ENCODE measurements at places on chromosomes 13 and 19. TPM values are rescaled to one million over a fixed set of nuclear protein-coding genes. Genes with fewer than 3 reads are reported as not detected.

Gene WDR88
- not detected for total RNA-seq

Gene TSSK6
- 1.1 TPM for total RNA-seq

Gene MEIOSIN
- total RNA-seq, result not detected

Gene KIR2DL3
- not detected for total RNA-seq

Gene ZNF439
- total RNA-seq, result 6.7 TPM

Gene ZNF507
- total RNA-seq, result 12.7 TPM

Gene TBCB
- total RNA-seq, result 341 TPM

Gene SPACA4
- total RNA-seq, result not detected

Gene PEAK3
- not detected for total RNA-seq

Gene ACTMAP
- total RNA-seq, result 0.53 TPM

Gene RAB20
- 11.9 TPM for total RNA-seq

Gene SPC24
- total RNA-seq, result 69.1 TPM

Gene FBN3
- not detected for total RNA-seq

Gene BIVM
- 14.9 TPM for total RNA-seq

Gene GGACT
- total RNA-seq, result 4.9 TPM

Gene PRKCG
- 0.19 TPM for total RNA-seq

Gene ATP8B3
- 2.7 TPM for total RNA-seq

Gene CCDC169
- 4.4 TPM for total RNA-seq

Gene LIM2
- not detected for total RNA-seq

Gene ELSPBP1
- total RNA-seq, result not detected

Gene IFNL2
- not detected for total RNA-seq

Gene PRDX2
- 208 TPM for total RNA-seq

Gene ZNF724
- 7.3 TPM for total RNA-seq

Gene ZNF850
- 2.1 TPM for total RNA-seq

Gene MAMSTR
- total RNA-seq, result 0.53 TPM

Gene ANKLE1
- total RNA-seq, result 0.19 TPM

Gene GIPR
- 0.12 TPM for total RNA-seq

Gene CERS1
- 0.40 TPM for total RNA-seq

Gene NCR1
- not detected for total RNA-seq

Gene CXCL17
- total RNA-seq, result not detected

Gene CATSPERD
- total RNA-seq, result not detected
